Testis (tissue), 5 donors: ENCODE measurements at places on chromosomes 1 and 21. TPM values are rescaled to one million over a fixed set of nuclear protein-coding genes. Genes with fewer than 3 reads are reported as not detected.

DNA sequence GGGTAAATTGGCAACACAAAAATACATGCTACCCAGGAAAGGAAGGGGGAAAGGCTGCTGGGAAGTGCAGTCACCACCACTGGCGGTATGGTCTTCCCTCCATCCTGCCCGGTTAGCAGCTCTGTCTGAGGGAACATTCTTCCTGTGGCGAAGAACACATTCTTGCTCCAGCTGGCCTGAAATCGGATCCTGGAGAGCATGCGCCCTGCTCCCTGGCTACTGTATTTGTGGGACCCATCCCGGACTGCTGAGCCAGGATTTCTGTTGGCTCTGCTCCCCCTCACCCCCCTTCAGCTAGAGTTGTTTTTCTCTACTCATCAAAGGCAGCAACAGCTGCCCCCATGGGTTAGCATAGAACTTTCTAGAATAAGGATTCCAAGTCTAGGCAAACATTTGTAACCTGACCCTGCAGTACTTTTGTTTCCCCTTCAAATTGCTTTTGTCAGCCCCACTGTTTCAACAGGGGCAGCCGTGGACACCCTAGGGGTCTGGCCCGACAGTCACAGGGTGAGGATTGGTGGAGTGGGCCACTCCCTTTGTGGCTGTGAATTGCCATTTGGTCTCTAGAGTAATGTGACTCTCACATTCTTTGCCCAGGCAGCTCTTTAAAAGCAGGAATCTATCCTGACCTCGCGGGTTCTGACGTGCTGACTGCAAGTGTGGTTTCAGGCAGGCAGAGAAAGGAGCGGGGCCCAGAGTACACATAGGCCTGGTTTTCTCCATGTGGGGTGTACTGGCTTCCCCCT lies 157.7 kb downstream of the TOMM20 start:
- peak overlapping the region; percentile 75 for H3K27ac ChIP-seq
- H3K4me1 ChIP-seq, result peaks cover 15% of the 10 kb centered on the region
- DNase-seq, result peak; percentile 81
- no peaks in the 10 kb centered on the region for H3K27me3 ChIP-seq
- no peak overlapping the region for H3K4me3 ChIP-seq

DNA sequence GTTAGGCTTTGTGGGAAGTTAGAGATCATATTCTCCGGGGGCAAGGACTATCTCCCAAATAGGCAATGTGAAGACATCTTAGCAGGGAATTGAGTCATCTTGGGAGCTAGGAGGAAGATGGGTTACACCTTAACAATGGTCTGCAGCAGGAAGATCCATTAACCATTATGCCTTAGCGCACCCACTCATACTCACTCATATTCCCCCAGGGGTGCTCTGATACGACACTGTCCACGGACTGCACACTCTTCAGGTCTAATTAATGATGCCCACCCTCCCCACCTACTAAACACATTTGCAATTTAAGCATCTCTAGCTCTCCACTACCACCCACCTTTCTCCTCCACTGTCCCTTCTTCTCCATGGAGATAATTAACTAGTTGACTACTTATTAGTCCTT lies 857 bp upstream of the AK5 start:
- H3K27ac ChIP-seq, result no peak overlapping the region
- H3K4me1 ChIP-seq, result peaks cover 10% of the 10 kb centered on the region
- H3K4me3 ChIP-seq, result peak overlapping the region; percentile 67

GRCh38 chr1:44810101-44810761 lies 1.9 kb downstream of the BTBD19 start:
- H3K27me3 ChIP-seq, result no peaks in the 10 kb centered on the region
- H3K36me3 ChIP-seq, result no peaks in the 10 kb centered on the region
- peaks cover 62% of the 10 kb centered on the region for H3K4me1 ChIP-seq
- H3K4me3 ChIP-seq, result no peak overlapping the region

The AKT3 gene
- 61.8 TPM for total RNA-seq

DNA sequence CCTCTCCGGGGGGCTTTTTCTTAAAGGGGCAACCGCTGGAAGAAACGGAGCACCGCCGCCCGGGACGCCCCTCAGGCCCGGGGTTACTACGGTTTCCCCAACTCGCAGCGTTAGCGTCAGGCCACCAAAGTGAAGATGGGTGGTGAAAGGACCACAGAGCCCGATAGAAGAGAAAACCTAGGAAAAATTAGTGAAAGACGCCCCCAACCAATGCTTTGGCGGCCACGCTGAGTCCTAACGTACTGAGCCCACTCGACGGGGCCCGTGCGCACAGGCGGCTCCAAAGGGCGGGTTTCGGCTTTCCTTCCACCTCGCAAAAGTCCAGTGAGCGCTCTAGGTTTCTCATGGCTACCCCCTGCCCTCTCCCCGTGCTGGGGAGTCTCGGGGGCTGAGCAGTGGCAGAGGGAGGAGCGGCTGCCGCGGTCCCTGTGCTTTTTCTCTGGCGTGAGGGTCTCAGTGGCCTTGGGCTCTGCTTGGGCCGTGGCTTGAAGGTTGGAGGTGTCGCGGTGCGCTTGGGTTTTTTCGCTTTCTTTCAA lies 12.2 kb upstream of the SPEN start:
- DNase-seq, result no peak
- peak overlapping the region; percentile 89 for H3K4me3 ChIP-seq
- H3K27me3 ChIP-seq, result no peaks in the 10 kb centered on the region
- H3K4me1 ChIP-seq, result peaks cover 13% of the 10 kb centered on the region
- H3K27ac ChIP-seq, result peak overlapping the region; percentile 100
